ENCODE measurements at places on chromosomes 16 and 17.

DNA sequence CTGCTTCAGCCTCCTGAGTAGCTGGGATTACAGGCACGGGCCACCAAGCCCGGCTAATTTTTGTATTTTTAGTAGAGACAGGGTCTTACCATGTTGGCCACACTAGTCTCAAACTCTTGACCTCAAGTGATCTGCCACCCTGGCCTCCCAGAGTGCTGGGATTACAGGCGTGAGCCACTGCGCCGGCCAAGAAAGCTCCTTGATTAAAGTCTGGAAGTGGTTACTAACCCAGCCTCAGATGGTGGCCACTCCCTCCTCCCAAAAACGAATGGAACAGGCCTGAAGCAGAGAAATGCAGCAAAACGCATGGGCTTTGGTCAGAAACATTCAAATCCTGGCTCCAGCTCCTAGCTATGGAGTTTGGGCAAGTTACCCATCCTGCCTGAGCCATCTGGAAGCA lies 11.3 kb downstream of the FKBP10 start:
- no peak for DNase-seq

GRCh38 chr17:82205720-82206508 lies 6.7 kb downstream of the CCDC57 start:
- no peak for DNase-seq

GRCh38 chr16:11783319-11784037 lies 13.6 kb downstream of the ZC3H7A start:
- DNase-seq, result no peak

- DNase-seq, result no peak
These were observed 131.3 kb downstream of the AIPL1 start for GRCh38 chr17:6303664-6304063.

GRCh38 chr16:2086812-2087747 lies 39.3 kb downstream of the TSC2 start:
- DNase-seq, result no peak

DNA sequence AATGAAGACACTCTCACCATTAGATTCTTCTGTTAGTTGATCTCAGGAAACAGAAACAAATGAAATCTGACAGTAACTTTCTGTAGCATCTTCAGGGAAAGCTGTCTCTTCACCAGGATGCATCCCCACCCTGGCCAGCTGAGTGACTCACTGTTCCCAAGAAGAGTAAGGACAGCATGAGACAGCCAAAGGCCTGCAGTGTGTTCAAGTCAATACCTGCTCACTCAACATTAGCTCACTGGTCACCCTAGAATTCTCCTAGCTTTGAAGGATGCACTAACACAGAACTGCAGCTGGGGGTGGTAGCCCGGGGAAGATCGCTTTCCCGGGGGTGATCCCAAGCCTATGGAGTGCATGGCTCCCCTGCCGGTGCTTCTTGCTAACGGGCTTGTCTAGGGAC lies 28.2 kb upstream of the CLEC18B start:
- no peak for DNase-seq
